Amygdala (tissue), 56 donors: ENCODE measurements at places on chromosomes 1 and 21.

DNA sequence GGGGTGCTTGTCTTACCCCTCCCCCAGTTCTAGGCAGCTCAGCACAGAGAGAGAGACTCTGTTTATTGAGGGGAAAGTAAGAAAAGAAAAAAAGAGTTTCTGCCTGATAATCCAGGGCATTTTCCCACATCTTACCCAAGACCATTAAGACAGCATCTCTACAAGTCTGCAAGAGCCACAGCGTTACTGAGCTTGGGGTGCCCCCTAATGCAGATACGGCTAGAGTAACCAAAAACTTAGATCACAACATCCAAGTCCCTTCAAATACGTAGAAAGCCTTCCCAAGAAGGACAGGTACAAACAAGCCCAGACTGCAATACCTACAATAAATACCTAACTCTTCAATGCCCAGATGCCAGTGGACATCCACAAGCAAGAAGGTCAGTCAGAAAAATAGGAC, 6.2 kb upstream of the TEX50 start:
- no peak for DNase-seq

- DNase-seq, result no peak
These were observed 280.3 kb upstream of the FMN2 start for GRCh38 chr1:239811211-239811885.

GRCh38 chr1:1947493-1947892, 28.4 kb upstream of the TMEM52 start:
- no peak for DNase-seq

DNA sequence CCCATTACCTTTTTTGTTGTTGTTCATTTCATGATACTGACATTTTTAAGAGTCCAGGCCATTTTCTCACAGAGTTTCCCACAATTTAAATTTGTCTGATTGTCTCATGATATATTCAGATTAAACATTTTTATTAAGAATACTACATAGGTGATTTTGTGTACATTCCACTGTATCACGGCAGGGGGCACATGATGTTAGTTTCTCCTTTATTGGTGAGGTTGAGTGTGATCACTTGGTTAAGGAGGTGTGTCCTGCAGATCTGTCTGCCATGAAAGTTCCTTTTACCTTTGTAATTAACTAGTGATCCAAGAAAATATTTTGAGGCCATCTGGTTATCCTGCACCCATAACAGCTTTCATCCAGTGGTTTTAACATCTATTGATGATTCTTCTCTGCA, 11.8 kb downstream of the RTCA start:
- no peak for DNase-seq

GRCh38 chr21:40765811-40766210, 81.1 kb downstream of the DSCAM start:
- DNase-seq, result no peak

- DNase-seq, result no peak
These were observed 224.1 kb downstream of the SLC45A1 start for GRCh38 chr1:8541961-8542521.

DNA sequence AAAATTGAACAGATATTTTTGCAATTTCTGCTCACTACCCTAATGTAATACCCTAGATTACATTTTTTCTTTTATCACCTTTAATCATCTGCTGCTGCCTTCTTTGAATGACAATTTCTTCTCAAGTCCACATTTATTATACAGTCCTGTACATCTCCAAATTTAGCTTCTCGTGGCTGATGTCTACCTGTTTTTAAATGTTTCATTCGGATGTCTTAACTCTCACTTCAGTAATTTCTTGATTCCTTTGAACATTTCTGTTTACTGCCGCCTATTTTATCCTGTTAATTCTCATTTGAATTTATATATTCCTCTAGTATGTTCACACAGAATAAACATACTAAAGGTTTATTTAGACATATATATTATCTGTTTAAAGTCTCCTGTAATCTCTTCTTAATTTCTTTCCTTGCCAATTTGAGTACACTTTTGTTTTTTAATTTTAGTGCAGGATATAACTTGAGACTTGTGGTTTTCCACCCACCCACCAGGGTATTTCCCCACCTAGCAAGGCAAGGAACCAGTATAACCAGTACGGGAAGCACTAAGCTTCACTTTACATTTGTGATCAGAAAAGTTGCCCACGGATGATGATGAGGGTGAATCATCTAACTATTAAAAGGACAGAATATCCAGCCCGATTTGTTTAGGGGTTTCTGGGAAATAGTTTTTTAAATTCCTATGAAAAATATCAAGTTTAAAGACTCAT, 12.7 kb downstream of the INSL5 start:
- DNase-seq, result no peak

- DNase-seq, result no peak
These were observed 392.9 kb downstream of the DSCAM start for GRCh38 chr21:40454057-40454456.

DNA sequence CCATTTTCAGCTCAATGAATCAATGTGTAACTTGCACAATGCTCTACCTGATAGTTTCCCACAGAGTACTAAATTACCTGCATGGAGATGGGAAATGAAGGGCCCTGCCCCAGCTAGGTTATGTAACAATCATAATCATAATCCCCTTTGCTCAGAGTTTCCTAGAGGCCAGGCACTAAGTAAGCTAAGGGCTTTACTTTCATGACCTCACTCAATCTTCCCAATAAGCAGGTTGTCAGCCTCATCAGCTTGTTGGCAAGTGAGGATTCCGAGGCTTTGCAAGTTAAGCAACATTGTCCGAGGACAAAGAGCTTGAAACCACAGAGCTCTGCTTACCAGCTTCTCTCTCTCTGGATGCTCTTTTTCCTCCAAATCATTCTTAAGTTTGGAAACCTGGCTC, 64.1 kb upstream of the NTPCR start:
- no peak for DNase-seq

DNA sequence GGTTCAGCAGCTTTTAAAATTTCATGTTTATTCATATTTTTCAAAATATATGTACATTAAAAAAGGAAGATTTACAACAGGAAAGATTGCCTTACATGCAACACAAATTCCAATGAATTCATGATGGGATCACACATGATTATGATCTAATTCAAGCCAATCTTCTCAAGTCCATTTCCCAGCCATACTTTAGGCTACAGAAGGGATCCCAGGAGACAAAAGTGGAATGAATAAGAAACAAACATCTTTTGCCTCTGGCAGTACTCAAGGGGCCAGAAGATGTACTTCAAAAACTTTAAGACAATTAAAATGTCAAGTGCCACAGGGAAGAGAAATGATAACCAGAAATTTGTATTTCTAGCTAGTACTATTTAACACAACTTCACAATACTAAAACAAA, 10.2 kb upstream of the SH2D5 start:
- DNase-seq, result no peak

DNA sequence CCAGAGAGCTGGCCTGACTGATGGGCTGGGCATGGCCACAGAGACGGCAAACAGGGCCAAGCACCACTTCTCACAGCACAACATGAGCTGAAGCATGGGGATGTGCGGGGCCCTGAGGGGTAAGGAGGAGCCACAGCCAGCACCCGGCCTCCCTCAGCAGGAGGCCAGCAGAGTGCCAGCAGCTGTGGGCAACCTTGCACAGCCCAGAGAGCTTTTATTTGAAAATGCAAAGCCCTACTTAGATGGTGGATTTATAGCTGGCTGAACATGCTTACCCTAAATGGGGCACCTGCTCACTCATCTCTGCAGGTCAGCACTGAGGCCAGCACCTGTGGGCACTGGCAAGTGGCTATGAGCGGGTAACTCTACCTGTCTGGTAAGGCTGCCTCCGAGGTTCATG, 44.1 kb downstream of the SLC66A1 start:
- DNase-seq, result no peak

DNA sequence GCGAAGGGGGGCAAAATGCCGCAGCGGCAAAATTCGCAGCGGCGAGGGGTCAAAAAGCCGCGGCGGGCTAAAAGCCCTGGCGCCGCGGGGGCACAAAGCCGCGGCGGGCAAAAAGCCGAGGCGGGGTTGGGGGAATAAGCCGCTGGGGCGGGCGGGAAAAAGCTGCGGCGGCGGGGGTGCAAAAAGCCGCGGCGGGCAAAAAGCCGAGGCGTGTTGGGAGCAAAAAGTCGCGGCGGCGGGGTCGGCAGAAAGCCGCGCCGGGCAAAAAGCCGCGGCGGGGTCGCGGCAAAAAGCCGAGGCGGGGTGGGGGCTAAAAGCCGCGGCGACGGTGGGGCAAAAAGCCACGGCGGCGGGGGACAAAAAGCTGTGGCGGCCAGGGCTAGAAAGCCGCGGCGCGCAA, 3902.5 kb downstream of the SRGAP2C start:
- no peak for DNase-seq
